ENCODE measurements at places on chromosomes 2 and 18. TPM values are rescaled to one million over a fixed set of nuclear protein-coding genes. Genes with fewer than 3 reads are reported as not detected.

DNA sequence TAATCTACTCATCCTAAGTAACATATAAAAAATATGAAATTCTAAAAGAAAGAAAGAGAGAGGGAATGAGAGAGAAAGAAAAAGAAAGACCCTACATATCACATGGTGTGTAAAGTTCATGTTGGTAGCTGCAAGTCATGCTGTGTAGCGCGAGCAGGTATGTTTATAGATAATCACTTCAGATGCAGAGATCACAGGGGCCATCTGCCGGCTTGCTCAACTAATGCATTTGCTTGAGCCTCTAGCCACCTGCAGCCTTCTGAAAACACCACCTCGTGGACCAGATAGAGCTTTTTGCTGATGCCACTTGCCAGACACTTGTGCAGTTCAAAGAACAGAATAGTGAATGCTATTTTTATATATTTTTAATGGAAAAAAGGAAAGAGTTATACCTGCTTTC lies 37.6 kb downstream of the CDH7 start:
- no peak for DNase-seq

- no peak for DNase-seq
Measured at GRCh38 chr2:95722131-95722697, 130.4 kb downstream of the TRIM43 start.

Gene SLC8A1
- polyA plus RNA-seq = not detected

DNA sequence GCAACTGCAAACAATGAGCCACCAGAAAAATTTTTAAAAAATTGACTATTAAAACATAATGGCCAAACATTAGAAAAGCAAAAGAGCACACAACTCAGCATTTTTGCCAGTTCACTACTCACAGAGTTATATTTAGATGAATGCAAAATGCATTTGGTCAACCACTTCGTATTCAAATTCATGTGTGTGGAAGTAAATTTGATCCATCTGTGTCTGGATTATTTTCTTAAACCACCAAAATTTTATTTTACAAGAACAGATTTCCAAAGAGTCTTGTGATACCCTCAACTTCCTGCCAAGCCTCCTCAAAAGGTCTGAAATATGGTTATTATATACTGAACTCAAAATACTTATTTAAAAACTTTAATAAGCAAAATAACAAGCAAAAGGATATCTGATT lies 57.4 kb downstream of the PPP1R1C start:
- no peak for DNase-seq

Gene OSR1
- not detected for polyA plus RNA-seq

GRCh38 chr2:36134281-36134680 lies 221.3 kb upstream of the CRIM1 start:
- no peak for DNase-seq

- DNase-seq = no peak
Measured at GRCh38 chr2:16622399-16622968, 43.1 kb downstream of the CYRIA start.

Gene POLR1B
- polyA plus RNA-seq = 18.4 TPM

DNA sequence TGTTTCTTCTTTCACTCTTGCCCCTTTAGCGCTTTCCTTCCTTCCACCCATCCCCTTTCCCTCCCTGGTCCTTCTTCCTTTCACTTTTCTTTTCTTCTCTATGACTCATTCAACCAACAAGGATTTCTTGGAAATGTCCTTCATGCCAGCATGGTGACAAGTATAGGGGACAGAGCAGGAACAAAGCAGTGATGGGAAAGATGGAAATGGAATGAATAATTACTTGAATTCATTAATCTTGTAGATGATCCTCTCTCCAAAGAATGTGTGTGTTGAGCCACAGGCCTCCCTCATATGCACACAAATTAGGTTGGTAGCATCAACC lies 1.5 kb downstream of the VAMP5 start:
- no peak for DNase-seq

Gene MEP1B
- not detected for polyA plus RNA-seq

Gene MC4R
- polyA plus RNA-seq = not detected

DNA sequence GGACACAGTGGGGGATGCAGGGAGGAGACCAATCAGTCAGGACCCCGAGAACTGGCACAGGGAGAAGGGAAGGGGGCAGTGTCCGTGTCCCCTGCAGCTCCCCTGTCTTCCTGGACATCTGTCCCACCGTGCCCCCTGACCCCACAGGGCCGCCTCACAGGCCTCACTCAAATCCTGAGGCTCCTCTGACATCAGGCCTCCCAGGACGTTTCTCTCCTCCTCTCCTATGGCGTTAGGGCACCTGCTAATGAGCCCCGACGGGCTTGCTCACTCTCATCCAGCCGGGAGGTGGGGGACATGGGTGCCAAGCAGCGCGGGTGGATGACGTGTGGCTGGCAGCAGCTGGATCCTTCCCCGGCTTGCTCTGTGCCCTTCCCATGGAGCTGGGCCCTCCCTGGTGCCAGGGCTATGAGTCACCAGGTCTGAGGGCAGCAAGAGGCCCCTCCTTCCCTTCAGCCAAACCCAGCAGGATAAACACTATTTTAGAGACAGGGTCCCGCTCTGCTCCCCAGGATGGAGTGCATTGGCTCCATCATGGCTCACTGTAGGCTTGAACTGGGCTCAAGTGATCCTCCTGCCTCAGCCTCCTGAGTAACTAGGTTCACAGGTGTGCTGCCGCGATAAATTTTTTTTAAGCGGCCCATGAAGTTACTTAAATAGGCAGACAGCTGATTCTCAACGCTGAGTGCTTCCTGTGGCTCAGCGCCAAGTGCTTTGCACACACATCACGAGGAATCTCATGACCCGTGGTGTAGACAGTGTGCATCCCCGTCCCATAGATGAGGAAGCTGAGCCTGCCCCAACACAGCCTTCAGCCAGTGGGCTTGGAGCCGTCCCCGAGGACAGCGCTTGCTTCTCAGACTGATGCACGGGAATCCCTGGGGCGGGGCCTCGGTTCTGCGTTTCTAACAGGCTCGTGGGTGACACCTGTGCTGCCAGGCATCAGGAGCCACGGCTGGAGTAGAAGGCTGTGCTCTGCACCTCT lies 64.5 kb upstream of the HDAC4 start:
- DNase-seq = no peak

Gene TNFRSF11A
- polyA plus RNA-seq = 6.5 TPM

DNA sequence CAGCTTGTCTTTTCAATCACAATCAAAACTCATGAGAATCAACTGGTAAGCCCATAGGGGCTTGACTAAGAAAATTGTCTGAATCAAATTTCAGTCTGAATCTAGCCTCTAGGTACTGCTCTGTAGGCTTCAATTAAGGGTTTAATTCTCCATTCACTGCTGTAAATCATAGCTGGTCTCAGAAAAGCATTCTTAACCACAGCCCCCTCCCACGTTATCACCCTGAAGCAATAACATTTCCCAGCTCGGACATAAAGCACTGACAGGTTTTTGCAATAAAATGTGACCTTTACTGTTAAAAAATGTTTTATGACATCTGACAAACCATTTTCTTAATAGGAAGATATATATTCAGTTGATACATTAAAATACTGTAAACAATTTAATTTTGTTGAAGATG lies 55.0 kb downstream of the LRP1B start:
- DNase-seq = no peak

Gene PSD4
- 32.8 TPM for polyA plus RNA-seq

- no peak for DNase-seq
Measured at GRCh38 chr18:69689121-69689759, 258.4 kb downstream of the CD226 start.

DNA sequence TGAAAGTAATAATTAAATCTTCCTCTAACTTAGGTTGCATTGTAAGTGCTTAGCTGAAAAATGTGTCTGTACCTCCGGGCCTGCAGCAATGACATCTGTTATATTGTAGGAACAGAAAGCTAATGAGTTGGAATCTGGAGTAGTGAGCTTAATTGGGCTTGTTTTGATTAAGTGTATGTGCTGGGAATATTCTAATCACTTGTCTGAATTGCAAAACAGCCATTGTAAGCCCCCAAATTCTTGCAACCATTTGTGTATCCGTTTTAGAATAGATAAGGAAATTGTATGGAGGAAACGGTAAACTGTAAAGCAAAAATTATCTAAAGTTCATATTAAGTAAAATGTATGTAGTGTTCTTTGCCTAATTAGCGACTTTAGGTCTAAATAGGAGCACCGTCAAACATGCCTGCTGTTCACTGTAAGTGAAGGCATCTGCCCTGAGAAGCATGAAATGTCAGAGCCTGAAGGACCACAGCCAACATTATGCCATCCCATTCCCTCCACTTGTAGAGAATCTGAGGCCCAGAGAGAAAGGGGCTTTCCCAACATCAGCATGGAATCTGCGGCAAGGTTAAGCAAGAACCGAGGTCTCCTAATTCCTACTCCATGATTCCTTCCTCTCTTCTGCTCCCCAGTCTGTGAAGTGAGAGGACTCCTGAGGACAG lies 466.4 kb downstream of the TDRD15 start:
- DNase-seq = no peak

- no peak for DNase-seq
Measured at GRCh38 chr2:95354925-95355324, 47.6 kb upstream of the FAHD2A start.

GRCh38 chr2:42693688-42694479 lies 70.1 kb downstream of the OXER1 start:
- no peak for DNase-seq

DNA sequence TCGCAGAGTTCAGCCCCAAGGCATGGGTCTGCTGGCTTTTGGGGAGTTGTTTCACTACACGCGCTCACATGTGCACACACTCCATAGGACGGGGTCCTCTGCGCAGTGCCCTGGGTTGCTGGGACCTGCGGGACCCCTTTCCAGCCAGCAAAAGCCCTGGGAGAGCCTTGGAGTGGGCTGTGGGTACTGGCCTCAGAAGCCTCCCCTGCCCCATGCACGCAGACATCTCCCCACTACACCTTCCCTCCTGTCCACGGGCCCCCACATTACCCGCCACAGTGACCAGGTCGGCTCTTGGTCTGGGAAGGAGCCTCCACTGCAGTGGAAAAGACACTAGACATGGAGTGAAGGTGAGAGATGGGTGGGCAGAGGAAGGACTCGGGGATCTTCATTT lies 48.5 kb downstream of the FAM168B start:
- DNase-seq = no peak

DNA sequence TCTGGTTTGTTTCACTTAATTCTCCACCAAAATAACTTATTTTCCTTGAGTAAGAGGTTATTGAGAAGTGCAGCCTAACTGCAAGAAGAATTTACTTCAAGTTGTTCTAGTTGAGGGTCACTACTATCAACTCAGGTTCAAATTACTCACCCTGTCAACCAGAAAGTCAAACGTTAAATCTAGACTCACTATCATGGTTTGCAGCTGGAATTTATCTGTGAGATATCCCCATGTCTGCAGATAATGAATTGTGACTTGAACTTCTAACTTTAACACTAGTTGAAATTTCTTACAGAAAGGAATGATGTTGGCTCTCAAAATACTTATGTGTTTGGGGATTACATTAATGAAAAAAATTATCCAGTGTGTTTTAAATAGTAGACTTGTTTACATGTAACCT lies 1145.7 kb upstream of the NXPH2 start:
- DNase-seq = no peak

All from CD4-positive, alpha-beta memory T cell (primary cell).